ENCODE measurements at places on chromosomes 6 and 20. TPM values are rescaled to one million over a fixed set of nuclear protein-coding genes. Genes with fewer than 3 reads are reported as not detected.
A peak's percentile ranks its signal among the peaks of the same experiment; 100 is the strongest.

DNA sequence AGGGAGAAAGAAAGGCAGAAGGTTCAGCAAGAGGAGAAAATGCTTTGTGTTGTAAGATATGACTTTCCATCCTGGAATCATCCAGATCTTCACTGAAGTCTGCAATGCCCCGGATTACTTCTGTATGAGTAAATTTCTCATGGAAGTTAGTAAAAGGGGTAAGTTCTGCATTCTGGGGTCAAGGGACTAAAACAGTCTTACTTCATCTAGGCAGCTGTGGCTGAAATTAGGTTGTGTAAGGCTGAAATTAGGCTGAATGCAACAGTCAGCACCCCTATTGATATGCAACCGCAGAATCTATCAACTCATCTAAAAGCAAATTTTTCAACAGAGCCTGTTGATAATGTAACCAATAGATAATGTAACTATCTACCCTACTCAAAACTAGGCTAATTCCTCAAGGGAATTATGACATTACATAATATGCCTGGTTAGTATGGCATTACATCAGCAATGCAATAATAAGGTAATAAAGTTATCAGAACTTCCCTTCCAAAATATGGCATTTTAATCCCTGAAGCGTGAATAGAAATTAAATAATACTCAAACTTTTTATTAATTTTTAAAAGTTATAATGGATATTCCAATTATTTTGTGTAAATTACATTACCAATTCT lies 671.7 kb upstream of the CITED2 start:
- H3K27ac ChIP-seq = no peak overlapping the region
- no peaks in the 10 kb centered on the region for H3K4me1 ChIP-seq
- H3K4me3 ChIP-seq = no peak overlapping the region
- no peaks in the 10 kb centered on the region for H3K27me3 ChIP-seq
- no peak for DNase-seq

GRCh38 chr6:79038061-79038460 lies 40.0 kb downstream of the PHIP start:
- H3K27ac ChIP-seq = no peak overlapping the region
- no peak for DNase-seq
- H3K27me3 ChIP-seq = no peaks in the 10 kb centered on the region
- H3K4me1 ChIP-seq = no peaks in the 10 kb centered on the region

DNA sequence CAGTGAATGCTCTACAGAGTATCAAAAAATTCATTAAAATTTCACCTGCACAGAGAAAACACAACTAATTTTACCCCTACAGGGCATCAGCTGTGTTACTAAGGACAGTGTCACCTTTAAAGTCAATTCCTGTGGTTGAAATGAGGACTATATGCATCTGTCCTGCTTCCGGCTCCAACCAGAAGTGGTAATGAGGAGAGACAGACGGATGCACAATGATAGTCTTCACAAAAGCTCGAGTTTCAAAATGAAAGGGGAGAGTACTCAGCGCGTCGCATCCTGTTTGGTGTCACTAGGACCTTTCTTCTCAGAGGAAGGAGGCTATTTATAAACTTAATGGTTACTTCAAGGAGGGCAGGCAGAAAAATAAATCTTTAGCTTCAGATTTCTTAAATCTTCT lies 86.5 kb downstream of the LYRM4 start:
- H3K27ac ChIP-seq = peak overlapping the region; percentile 47
- no peak for DNase-seq
- H3K36me3 ChIP-seq = no peaks in the 10 kb centered on the region

GRCh38 chr6:102390541-102390940 lies 997.0 kb downstream of the GRIK2 start:
- no peak overlapping the region for H3K27ac ChIP-seq
- H3K4me3 ChIP-seq = no peak overlapping the region
- no peaks in the 10 kb centered on the region for H3K36me3 ChIP-seq

GRCh38 chr6:100622907-100623692 lies 158.4 kb upstream of the SIM1 start:
- H3K36me3 ChIP-seq = peaks cover 66% of the 10 kb centered on the region
- no peak overlapping the region for H3K27ac ChIP-seq

DNA sequence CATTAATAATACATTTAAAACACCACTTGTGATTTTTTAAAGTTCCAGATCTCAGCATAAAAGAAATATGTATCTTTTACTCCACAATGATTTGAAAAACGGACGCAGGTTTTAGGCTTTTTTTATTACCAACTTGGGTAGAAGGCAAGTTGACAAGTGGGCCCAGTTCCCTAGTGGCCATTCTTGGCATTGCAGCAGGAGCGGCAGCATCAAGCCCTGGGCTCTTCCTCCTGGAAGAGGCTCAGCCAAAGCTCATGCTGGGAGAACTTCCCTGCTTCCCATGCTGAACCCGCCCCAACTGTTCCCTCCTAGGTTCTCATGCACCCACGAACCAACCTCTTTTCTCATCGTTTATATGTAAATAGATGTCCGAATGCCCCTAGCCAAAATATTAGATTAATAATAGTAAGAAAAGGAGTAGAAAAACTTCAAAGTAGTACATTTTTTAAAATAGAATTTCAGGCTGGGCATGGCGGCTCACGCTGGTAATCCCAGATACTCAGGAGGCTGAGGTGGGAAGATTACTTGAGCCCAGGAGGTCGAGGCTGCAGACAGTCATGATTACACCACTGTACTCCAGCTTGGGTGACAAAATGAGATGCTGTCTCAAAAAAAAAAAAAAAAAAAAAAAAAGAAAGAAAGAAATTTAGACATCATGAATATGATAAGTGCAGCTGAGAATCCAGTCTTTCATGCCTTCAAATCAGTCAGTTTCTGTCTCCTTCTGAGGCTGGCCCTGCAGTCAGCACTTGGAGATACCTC lies 18.2 kb upstream of the MYB start:
- no peaks in the 10 kb centered on the region for H3K36me3 ChIP-seq
- H3K4me3 ChIP-seq = no peak overlapping the region
- peaks cover 8% of the 10 kb centered on the region for H3K27me3 ChIP-seq
- no peaks in the 10 kb centered on the region for H3K4me1 ChIP-seq
- H3K27ac ChIP-seq = no peak overlapping the region
- DNase-seq = no peak

DNA sequence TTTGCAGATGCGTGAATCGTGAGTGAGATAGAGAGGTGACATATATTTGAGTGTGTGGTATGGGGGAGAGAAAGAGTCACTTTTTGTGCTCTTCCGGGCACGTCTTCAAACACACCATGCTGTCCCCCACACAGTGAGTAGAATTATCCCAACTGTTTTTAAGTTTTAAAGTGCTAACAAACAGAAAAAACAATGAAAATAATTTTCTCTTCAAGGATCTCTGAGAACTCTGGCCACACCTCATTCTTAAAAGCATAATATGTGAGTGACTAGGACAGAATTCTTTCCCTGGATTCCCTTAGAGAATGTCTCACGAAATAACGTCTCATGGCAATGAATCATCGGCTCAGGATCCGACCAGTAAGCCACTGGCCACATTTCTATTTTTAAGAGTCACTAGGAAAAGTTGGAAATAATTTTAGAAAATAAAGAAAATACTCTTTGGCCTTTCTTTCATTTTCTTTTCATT lies 235.7 kb upstream of the ZNF217 start:
- no peaks in the 10 kb centered on the region for H3K27me3 ChIP-seq
- no peak for DNase-seq
- H3K4me1 ChIP-seq = peaks cover 53% of the 10 kb centered on the region
- peak overlapping the region; percentile 45 for H3K4me3 ChIP-seq
- no peaks in the 10 kb centered on the region for H3K36me3 ChIP-seq

DNA sequence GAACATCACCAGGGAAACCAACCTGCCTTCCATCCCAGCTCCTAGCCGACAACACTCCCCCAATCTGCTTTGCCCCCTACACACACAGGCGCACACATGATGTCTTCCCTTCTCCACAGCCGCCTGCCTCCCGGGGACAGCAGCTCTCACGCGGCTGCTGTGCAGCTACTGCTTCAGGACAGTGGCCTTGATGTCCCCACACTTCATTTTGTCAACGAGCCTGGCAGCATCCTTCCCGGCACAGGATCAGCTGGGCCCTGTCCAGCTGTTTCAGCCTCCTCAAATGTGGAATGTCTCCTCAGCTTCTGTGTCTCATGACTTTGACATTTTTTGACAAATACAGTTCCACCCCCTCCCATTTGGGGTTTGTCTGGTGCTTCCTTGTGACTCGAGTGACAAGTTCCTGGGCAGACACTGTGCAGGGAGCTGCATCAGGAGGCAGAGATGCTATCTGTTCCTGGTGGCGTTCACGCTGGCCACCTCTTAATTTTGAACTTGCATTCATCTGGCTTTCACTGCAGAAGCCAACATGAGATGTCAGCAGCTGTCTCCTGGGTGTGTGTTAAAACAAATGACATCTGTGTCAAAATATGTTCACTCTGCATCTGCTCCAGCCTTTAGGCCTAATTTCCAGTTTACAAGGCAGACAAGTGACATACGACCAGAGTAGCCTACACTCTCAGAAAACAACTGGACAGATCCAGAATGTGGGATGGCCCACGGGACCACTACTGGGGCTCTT lies 57.2 kb downstream of the GINS1 start:
- no peaks in the 10 kb centered on the region for H3K36me3 ChIP-seq
- no peaks in the 10 kb centered on the region for H3K27me3 ChIP-seq
- no peak for DNase-seq
- no peak overlapping the region for H3K4me3 ChIP-seq

DNA sequence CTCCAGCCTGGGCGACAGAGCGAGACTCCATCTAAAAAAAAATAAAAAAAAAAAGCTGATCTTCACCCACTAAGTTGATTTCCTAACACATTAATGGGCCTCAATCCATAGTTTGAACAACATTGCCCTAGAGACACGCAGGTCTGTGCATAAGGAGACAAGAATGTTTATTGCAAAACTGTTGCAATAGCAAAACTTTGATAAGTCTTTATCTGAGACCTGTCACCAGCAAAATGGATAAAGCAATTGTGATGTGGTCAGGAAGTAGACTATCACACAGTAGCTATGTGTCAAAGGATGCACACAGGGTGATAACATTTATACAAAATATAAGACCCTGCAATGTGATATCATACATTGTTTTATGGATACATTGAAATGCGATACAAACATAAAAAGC lies 4.2 kb upstream of the ITPR3 start:
- no peaks in the 10 kb centered on the region for H3K36me3 ChIP-seq
- H3K4me3 ChIP-seq = no peak overlapping the region
- H3K27me3 ChIP-seq = no peaks in the 10 kb centered on the region
- H3K4me1 ChIP-seq = peaks cover 14% of the 10 kb centered on the region

DNA sequence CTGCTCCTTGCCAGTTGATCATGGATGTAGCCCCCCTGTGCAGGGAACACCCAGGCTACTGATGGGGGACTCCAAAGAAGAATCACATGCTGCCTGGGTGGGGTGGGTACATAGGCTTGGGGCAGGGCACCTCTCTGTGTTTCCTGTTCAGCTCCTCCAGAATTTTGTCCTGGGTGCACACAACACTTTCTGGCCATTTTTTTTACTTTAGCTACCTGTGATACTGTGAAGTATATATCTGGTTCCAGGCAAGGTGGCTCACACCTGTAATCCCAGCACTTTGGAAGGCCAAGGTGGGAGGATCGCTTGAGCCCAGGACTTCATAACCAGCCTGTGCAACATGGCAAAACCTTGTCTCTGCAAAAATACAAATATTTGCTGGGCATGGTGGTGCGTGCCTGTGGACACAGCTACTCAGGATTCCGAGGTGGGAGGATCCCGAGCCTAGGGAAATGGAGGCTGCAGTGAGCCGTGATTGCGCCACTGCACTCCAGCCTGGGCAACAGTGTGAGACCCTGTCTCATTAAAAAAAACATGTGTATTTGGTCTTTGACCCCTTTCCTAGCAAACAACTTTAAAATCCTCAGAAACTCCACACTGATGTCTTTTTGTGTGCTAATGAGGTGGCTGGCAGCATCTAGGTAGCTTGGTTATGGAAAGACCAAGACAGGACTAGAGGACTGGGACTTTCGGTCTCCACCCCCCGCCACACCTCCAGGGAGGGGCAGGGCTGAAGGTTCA lies 14.1 kb downstream of the SLC4A11 start:
- H3K36me3 ChIP-seq = peaks cover 34% of the 10 kb centered on the region
- no peaks in the 10 kb centered on the region for H3K27me3 ChIP-seq
- no peak overlapping the region for H3K27ac ChIP-seq
- H3K4me3 ChIP-seq = no peak overlapping the region
- no peak for DNase-seq

DNA sequence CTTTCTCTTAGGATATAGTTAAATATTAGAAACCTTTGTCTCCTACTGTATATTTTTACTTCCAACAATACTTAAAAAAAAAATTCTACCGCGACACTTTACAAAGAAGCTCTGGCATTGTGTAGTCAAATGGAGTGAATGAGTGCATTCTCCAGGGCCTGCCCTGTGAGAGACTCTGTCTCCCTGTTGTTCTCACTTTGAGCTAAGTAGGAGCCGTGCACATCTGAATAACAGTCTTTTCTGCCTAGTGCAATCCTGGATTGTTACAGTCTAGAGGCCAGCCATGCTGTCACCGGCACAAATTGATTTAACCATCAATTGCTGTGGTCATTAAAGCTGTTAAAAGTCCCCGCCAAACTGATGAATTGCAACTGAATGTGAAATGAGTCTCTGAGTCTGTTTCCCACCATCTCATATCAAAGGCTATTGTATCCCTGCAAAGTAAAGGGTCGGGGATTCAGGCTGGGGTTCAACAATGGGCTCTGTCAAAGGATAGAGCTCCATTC lies 156.0 kb downstream of the RFPL4B start:
- DNase-seq = no peak
- H3K27me3 ChIP-seq = no peaks in the 10 kb centered on the region
- H3K36me3 ChIP-seq = no peaks in the 10 kb centered on the region
- no peak overlapping the region for H3K27ac ChIP-seq
- H3K4me3 ChIP-seq = no peak overlapping the region

DNA sequence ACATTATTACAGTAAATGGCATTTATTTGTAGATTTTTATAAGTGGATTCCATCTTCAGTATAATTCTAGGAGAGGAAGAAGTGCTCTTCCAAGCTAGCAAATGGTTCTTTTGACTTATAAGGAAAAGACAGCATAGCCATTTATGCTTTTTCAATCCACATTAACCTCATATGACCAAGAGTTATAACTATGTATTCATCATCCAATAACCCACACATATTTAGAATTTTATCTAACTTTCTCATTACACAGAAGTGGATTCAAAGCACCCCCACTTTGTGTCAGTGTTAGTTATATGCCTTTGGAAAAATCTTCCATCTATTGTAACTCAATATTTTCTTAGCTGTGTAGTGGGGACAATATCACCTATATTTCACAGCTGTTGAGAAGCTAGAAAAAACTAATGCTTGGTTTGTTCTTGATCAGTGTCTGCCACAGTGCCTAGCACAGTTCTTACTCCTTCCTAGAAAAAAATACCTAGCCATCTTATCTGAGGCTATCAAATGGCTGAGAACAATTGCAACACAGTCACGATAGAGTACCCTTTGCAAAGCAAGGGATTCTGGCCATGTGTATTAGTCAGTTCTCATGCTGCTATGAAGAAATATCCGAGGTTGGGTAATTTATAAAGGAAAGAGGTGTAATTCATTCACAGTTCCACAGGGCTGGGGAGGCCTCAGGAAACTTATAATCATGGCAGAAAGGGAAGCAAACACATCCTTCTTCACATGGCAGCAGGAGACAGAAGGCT lies 986.3 kb downstream of the TFAP2A start:
- H3K27ac ChIP-seq = no peak overlapping the region
- H3K36me3 ChIP-seq = no peaks in the 10 kb centered on the region
- H3K4me1 ChIP-seq = no peaks in the 10 kb centered on the region
- H3K27me3 ChIP-seq = no peaks in the 10 kb centered on the region

Gene GTF2H4
- 14.5 TPM for total RNA-seq

Gene TMEM170B
- 5.9 TPM for total RNA-seq

Gene LTB
- total RNA-seq = 15.6 TPM

Gene STX11
- 21.0 TPM for total RNA-seq

Measured in heart left ventricle (tissue), 16 donors.